Urinary bladder (tissue), 4 donors: ENCODE measurements at places on chromosomes 1 and 21. TPM values are rescaled to one million over a fixed set of nuclear protein-coding genes. Genes with fewer than 3 reads are reported as not detected.

Gene GLIS1
- 0.42 TPM for total RNA-seq

DNA sequence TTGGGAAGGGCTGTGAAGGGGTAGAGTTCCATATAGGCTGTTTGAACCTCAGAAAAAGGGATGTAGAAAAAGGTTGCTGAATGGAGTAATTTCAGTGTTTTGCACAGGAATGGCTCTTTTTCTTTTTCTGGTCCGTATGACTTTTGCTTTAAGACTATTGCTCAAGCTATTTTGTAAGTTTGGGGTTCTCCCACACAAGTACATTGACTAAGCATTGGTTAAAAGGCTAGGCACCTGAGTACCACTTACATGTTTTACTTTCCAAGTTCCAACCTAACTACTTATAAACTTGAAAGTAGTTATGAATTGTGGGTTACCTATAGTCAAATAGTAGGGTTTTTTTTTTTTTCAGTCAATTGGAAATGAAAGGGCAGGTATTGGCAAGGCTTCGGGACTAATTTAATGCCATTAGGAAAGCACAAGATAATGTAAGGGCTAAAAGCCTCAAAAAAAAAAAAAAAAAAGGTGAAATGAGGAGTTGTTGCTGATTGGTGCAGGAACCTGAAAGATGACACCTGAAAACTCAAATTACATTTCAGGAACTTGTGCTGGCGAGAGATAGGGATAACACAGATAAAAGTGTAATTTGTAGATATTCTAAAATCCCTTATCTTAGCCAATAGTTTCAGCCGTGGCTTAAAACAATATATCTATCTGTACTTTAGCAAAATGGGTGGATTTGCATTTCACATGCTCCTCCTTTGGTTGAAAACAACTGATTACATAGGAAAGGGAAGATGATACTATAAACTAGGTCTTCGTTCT lies 209.5 kb downstream of the RPS6KC1 start:
- DNase-seq: no peak

DNA sequence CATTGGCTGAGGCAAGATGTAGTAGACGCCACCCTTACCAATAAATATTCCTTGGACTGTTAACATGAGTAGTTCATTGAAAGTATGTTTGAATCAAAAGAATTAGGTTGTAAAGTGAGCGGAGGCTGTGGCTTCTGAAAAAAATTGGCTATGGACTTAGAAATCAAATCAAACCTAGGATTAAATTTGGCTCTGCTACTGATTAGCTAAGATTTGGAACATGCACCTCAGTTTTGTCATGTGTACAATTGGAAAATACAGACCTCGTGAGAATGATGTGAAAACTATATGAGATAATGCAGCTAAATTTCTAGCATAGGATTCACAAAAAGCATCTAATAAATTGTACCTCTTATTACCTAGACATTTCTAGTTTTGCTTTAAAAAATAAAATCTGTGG lies 85.3 kb upstream of the USP25 start:
- DNase-seq: no peak

GRCh38 chr1:157399343-157399983 lies 152.9 kb downstream of the FCRL5 start:
- no peak for DNase-seq
